Activated CD4-positive, alpha-beta T cell treated with anti-CD3 and anti-CD28 coated beads, Interleukin-2, amount 50 U/mL, for 48 hours (primary cell): ENCODE measurements at places on chromosomes 2 and 18.

- no peak for DNase-seq
Observed at GRCh38 chr2:100339823-100340222, 17.5 kb upstream of the LONRF2 start.

GRCh38 chr18:37641573-37641972 lies 76.0 kb upstream of the CELF4 start:
- no peak for DNase-seq

GRCh38 chr2:215979620-215980019 lies 33.7 kb downstream of the MREG start:
- DNase-seq = no peak

- DNase-seq = no peak
Observed at GRCh38 chr18:58087928-58088690, 44.1 kb downstream of the NEDD4L start.

DNA sequence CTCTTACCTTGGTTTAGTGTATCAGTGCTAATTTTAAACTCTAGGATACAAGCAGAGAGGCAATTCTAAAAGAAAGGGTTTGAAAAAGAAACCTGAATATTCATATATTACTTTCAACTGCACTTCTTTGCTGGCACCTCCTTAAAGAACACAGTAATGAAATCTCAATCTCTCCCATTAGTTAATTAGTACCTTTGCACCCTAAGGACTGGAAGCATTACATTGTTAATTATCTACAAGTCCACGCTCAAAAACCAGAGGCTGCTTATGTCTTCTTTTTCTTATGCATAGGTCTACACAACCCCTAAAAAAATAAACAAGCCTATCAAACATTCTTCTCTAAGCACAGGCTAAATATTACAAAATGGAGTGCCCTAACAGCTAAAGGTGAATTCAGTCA lies 20.2 kb downstream of the EPHA4 start:
- DNase-seq = no peak

DNA sequence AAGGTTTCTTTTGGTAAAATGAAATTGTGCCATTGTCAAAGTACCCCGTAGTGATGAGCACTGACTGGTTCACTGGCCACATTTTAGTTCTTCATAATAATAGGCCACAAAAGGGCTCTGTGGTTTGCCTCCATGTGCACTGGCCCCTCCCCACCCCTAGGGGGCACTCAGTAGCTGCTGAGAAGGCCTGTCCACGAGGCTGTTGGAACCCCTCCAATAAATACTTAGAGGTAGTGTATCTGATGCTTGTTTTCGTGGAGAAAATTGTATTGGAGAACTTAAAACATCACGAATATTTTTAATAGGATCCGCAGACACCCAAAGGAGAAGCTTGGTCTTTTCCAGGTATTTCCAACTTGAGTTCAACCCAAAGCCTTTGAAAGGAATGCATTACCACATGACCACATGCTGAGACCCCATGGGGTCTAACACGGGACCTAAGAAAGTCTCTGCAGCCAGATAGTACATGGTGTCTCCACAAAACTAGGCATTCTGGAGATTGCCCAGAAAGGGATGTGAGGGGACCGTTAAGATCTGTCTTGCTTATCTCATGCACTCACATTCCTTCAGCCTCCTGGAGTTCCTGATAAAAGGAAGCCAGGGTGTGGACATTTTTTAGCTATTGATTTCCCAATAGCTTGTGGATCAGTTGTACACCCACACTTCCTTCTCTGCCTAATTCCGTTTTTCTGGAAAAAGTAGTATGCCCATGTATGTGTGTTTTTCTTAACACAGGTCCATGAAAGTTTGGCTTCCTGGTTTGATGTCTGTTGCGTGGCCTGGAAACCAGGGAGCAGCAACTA lies 28.5 kb upstream of the NOSTRIN start:
- peak; percentile 22 for DNase-seq

- no peak for DNase-seq
Observed at GRCh38 chr2:150811259-150811855, 323.9 kb upstream of the RND3 start.

GRCh38 chr2:232871418-232871834 lies 1.4 kb downstream of the SNORC start:
- no peak for DNase-seq

DNA sequence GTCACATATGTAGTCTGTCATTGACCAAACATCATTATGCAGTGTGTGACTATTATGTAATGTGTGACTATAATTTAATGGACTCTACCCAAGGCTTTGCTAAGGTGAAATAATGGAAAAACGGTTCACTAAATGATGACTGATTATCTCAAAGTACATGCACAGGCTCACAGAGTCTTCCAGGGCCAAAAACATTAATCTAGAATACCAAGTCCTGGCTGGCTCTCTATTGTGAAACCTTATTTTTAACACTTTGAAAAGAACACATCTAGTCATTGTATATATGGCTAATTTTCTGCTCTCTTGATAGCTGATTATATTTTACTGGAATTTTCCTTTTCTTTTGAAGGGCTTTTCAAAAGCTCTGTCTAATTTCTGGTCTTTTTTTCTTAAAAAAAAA lies 102.9 kb upstream of the THUMPD2 start:
- DNase-seq = no peak

- DNase-seq = no peak
Observed at GRCh38 chr18:59096098-59096789, 43.4 kb upstream of the SEC11C start.

GRCh38 chr2:39234754-39235153 lies 9.0 kb downstream of the CDKL4 start:
- DNase-seq = no peak
